ENCODE measurements at places on chromosomes 3 and 15.

GRCh38 chr3:99620976-99621375 is 17.4 kb upstream of the COL8A1 start:
- no peak for DNase-seq

GRCh38 chr3:38960953-38961622 is 90.7 kb downstream of the SCN11A start:
- DNase-seq: no peak

DNA sequence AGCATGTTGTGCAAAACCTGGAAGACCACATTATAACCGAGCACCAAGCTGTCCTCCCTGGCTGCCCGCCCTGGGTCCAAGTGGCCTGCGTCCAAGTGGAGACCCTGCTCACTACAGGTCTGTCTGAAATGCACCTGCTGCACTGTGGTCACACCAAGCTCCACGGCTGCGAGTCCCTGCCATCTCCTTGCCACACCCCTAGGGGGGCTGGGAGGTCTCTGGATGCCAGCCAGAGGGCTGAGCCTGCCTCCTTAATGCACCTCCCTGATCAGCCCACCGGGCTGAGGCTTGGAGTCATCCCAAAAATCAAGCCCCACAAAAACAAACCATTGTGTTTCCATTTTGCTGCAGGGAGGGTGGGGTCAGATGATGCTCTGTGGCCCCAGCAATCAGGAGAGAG is 187.1 kb downstream of the MEGF11 start:
- DNase-seq: no peak

- DNase-seq: no peak
Observed at GRCh38 chr15:45665261-45665660, 30.4 kb downstream of the SQOR start.

DNA sequence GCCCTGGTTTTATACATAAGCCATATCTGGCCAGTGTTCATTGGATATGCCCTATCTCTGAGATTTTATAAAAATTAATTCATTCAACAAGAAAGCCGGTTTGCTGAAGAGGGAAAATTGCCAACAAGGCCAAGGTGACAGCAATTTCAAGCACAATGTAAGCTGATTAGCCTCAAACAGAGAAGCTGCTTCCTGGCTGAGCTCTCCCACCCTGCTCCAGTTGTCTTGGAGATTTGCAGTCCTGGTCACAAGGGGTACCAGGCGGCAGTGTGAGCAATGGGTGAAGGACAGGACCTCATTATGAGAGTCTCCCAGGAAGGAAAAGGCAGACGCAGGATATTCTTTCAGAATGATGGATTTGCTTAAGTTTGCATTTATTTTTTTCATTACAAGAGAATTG is 5.4 kb upstream of the THSD4 start:
- DNase-seq: no peak

DNA sequence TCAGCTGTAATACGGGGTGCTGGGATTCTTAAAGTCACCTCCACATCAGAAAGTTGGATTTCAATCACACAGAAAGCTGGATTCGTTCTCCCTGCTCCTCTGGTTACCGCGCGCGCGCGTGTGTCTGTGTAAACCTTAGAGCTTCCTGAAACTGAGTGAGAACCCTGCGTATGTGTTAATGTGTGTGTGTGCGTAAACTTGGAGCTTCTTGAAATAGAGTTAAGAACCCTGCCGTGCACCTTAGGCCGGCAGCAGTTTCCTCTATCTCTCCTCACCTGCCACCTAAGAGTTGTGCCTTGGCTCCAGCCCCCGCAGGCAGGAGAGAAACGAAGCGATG is 531 bp downstream of the LZTFL1 start:
- no peak for DNase-seq

- no peak for DNase-seq
Observed at GRCh38 chr3:108473711-108474110, 36.7 kb downstream of the MYH15 start.

GRCh38 chr3:29764603-29765254 is 483.9 kb downstream of the RBMS3 start:
- DNase-seq: no peak

DNA sequence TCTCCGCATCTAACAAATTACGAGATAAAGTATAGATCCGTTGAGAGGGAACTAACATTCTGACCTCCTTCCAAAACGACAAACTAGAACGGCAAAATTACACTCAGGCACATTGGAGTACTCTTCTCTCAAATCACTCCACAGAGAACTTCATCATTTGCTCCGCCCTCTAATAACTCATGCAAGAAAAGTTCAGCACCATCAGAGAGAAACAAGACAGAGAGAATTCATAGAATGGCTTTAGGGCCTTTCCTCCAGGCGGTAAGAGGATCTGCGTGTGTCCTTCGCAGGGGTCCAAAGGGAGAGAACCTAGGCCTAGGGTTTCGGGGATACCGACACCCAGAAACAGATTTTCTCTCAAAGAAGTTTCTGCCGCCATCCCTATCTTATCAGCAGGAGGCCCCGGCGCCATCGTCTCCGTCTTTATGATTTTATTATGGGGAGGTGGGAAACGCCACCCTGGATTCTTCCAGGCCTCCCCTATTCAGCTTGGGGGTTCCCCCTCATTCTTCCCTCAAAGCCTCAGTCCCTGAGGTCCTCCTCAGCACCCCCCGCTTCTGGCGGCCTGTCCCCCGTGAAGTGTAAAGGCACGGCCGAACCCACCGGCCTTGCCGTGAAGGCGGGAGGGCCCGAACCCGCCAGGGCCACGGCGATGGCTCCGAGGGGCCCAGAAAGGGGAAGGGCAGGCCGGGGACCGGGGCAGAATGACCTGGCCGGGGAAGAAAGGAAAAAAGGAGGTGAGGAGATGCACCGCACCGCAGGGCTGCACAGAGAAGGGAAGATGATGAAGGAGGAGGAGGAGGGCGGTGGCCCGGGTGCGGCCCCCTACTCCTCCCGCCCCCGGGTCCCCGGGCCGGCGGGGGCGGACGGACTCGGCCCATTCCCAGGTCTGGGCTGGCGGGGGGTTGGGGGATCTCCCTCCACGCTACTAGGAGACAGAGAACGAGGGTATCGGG is 768 bp downstream of the UBXN7 start:
- DNase-seq: no peak

GRCh38 chr15:41806291-41807181 is 21.4 kb upstream of the JMJD7 start:
- no peak for DNase-seq

DNA sequence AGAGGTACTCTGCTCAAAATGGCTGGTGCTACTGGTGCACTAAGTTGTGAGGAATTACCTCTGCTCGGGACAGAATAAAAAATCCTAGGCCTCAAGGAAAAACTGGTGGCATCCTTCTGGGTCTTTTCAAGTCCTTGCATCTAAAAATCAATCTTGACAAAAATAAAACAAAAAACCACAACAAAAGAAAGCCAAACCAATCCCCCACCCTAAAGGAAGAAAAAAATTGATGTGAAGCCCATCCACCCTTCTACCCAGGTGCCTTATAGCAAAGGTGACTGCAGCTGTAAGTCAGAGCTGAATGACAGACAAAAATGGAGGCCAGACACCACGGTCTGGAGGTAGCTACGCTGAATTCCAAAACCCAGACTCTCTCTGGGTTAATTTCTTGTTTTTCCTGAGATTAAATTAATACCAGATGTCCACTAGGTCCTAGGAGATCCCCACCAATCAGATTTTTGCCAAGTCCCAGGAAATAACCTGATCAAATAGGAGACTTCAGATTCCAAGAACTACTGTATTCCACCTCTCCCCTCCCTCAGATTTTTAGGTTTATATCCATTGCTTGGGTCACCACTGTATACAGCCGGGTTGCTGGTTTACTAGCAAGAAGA is 33.5 kb downstream of the ABCC5 start:
- DNase-seq: no peak

DNA sequence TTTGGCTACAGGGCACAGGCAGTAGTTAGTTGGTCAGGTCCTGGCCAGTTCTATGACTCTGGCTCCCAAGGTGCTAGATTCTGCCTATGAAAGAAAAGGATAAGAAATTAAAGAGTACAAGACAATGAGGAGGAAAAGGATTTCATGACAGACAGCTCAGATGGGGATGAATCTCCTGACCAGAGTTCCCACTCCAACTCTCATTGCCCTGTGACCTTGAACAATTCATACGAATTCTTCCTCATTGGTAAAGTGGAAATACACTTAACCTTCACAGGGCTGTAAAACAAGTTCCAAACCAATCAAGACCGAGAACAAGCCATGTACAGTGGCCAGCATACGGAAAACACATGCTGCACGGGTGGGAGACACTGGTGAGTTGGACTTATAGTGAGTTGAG is 23.7 kb downstream of the CLEC3B start:
- DNase-seq: no peak

DNA sequence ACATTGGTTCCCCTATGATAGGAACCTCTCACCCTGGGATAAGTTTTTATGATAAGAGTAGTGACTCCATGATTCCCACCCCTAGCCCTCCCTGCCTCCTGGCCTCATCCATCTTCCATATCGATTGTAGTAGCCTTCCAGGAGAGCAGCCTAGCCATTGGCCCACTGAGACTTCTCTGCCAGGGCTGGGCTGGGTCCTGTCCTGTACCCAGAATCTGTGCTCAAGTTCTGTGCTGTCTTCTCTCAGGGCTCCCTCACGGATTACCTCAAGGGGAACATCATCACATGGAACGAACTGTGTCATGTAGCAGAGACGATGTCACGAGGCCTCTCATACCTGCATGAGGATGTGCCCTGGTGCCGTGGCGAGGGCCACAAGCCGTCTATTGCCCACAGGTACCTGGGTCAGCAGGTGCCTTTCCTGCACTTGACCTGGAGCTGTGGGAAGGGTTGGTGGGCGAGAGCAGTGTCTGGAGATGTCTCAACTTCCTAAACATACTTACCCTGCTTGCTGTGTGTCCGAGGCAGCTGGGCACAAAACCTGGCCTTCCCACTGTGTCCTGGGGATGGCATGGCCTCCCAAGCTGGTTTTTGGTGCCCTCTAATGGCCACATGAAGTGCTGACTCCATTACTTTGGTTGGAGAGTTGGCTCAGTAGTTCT is 16.6 kb upstream of the EXOG start:
- DNase-seq: no peak

DNA sequence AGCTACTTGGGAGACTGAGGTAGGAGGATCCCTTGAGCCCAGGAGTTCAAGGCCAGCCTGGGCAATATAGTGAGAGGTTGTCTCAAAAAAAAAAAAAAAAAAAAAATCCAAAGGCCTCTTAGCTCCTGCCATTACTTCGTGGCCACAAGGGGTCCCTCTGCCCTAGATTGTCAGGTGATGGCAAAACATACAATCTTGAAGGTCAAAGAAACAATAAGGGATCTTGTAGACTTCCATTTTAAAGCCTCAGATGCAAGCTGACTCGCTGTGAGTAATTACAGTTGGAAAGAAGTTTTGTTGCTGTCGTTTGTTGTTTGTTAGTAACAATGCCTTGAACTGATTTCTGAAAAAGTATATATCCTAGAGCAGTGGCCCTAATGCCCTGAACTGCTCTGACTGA is 55.9 kb upstream of the PLCL2 start:
- no peak for DNase-seq

GRCh38 chr15:69653846-69654245 is 201.2 kb downstream of the RPLP1 start:
- no peak for DNase-seq

DNA sequence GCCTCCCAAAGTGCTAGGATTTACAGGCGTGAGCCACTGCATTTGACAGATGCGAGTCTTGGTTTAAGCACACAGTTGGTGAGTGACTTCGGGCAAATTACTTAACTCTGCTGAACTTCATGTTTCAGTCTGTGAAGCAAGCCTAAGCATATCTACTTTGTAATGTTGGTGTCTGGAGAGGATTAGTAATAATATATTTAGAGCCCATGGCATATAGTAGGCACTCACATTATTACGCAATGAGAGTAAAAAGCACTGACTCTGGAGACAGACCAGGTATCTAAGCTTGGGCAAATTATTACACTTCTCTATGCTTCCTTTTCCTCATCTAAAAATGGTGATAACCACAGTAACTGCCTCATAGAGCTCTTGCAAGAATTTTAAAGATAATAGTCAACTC is 208.7 kb upstream of the P2RY1 start:
- DNase-seq: no peak

DNA sequence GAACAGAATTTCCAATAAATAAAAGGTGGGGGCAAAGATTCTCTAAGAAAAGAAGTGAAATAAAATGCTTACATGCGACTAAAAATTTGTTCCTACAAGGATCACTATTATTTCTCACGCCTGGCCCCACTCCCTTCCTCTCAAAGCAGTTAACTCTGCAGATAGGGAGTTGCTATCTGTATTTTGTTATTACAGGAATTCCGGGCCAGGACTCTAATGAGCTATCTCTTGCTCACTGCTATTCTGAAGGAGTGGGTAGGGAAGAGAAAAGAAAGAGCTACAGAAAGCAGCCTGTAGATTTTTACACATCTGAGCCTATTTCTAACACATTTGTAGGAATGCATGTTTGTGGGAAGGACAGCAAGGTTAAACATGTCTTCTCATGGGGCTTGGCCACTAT is 140.4 kb downstream of the PCCB start:
- no peak for DNase-seq

GRCh38 chr15:41024885-41025284 is 71.6 kb downstream of the CHAC1 start:
- no peak for DNase-seq

GRCh38 chr3:32623532-32623931 is 52.9 kb upstream of the DYNC1LI1 start:
- DNase-seq: no peak

DNA sequence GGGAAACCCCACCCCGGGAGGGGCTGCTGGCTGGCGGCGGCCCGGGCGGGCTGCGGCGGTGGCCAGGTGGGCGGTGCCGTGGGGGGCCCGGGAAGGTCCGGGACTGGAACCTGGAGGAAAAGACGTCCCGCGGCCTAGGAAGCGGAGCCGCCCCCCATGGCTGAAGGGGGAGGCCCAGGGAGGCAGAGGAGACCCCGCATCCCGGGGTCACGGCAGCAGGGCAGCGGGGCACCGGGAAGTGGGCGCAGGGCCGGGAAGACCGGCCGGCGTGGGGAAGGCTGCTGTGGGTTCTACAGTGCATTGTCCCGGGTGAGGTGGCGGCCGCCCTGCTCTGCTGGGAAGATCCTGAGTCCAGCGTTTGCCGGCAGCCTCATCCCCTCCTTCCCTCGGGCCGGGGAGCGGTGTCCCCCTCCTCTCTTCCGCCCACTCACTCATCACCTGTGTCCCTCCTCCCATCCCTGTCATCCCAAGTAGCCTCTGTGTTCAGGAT is 525 bp upstream of the FSTL1 start:
- no peak for DNase-seq

- no peak for DNase-seq
Observed at GRCh38 chr3:14431917-14432834, 29.8 kb downstream of the SLC6A6 start.

- DNase-seq: no peak
Observed at GRCh38 chr3:148957586-148957985, 33.8 kb upstream of the GYG1 start.

DNA sequence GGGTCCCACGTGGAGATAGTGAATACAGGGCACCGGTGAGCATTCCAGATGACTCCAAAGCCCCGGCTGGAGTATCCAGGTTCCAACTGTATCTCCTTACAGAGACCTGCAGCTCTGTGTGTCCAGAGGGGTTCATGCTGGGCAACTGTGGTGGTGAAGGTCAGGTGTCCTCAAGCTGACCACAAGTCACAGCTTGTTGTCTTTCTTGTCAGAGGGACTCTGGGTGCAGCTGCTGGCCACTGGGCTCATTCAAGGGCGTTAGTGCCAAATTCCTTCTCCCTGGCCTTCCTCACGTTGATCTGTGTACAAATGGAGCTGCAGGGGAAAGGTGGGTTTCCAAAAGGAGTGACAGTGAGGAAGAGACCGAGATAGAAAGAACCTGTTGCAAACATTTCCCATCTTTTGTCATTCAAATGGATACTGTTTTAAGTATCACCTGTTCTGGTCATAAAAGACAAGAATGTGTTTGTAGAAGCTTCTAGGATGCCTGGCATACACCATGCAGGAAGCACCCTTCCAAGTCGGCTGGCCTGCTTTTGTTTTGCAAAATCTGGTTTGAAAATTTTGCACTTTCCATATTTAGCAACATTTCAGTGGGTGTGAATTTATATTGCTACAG is 52.5 kb downstream of the CEMIP start:
- DNase-seq: no peak
